Bone marrow (tissue), 2 donors: ENCODE measurements at places on chromosomes 2 and 18.

DNA sequence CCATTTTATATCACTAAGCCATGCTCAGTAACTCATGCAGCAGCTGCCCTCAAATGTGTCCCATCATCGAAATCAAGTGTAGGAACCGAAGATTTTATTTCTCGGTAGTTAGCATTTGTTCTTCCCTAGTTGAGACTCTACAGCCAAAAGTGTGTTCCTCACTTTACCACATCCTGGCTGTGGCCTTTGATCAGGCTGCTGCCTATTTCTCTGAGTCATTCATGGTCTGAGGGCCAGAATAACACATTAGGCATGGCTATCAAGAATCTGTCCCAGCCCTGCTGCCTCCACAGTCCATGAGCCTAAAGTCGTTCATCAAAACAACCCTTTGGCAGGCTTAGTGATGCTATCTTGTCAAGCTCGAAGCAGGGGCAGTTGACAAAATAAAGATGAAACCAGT lies 300.1 kb downstream of the TDRD15 start:
- DNase-seq, result no peak

DNA sequence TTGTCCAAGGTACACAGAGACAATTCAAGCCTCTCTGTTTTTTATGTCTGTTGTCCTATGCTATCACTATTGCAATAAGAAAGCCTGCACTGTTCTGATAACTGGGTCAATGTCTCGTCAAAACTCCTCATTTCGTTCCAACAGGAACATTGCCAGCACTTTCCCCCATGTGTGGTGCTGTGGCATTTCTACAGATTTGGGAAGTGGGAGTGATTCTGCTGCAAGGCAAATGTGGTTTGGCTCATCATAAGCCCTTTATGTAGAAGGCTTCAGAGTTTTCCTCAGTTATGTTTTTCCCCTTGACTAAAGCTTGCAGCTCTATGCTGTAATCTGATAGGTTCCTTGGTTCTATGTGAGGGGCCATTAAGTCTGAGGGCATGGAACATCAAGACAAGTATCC lies 324.1 kb upstream of the TCF4 start:
- no peak for DNase-seq

DNA sequence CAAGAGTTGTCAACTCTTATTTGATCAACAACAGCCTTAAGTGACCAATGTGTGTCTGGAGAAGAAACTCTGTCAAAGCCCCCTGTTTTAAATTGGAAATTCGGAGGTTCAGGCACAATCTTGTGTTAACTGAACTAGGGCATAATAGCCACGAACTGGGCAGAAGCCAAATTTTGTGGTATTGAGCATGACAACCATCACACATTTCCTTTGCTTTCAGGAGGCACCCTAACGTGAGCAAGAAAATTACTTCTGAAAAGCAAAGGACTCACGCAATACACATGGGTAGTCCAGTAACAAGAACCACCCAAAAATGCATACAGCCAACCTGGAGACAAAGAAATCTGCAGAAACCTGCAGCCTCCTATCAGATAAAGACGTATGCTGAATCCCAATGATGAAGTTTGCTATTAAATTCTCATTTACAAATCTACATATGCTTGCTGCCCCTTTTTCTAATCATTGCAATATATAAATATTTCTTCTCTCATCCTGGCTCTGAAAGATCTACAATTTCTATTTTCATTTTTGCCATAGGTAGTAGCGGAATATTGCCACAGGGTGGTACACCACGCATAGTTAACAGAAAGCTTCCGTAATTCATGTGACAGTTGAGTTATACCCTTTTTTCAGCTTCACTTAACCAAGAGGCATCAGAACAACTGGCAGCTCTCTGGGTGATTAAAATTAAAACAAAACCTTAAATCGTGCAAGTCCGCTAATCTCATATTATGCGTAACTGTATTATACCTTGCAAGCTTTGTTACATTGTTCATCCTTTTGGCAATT lies 495.8 kb downstream of the NRXN1 start:
- DNase-seq, result no peak

DNA sequence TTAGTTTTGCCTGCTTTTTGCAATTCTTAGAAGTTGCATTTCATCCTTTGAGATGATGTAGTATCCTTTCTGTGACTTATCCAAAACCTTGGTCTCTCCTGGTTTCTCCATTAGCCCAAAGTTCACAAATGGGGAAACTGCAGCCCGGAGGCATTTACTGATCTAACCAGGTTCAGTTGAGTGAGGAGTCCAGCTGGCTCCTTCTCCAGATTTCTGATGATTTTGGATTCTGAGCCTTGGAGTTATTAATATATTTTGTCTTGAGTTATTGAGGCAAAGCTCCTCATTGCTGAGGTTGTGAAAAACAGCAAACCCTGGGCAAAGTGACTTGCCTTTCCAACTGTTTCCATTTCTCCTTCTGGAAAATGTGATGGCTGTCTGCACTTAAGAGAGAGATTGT lies 1.7 kb downstream of the SLC1A4 start:
- no peak for DNase-seq

DNA sequence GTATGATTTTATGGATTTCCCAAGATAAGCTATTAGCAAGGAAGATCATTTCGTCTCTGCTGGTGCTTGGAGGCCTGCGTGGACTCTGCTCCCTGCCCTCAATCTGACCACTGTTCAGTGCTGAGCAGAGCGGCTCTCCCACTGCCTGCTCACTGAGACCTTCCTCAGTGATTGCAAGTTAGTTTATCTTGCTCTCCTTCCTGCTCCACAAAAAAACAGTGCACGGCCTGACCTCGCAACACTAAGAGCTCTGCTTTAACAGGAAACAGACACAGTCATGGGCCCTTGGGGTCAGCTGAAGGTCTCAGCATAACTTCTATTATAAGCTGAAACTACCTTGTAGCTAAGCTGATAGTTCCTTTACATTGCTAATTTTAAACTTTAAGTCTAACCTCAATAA lies 53.1 kb downstream of the PRELID3A start:
- no peak for DNase-seq

DNA sequence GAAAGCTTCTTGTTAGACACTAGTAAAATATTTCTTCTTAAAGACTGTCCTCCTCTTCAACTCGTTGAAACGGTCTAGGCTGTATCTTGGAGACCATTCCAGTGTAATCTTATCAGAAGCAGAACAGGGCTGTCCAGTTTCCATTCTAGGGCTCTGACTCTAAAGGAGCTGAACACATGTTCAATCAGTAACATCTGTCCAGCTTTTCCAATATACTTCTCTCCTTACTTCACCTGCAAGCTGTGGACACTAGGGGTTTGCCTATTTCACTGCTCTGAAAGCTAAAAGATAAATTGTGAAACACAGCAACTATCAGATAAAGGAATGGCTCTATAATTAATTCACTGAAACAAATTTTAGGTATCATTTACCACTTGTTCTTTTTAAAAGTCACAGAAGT lies 73.8 kb downstream of the ZNF385B start:
- no peak for DNase-seq

- DNase-seq, result no peak
Observed at GRCh38 chr2:12321886-12322285, 394.9 kb upstream of the TRIB2 start.

GRCh38 chr2:130135692-130136541 lies 6.9 kb upstream of the POTEF start:
- DNase-seq, result no peak

DNA sequence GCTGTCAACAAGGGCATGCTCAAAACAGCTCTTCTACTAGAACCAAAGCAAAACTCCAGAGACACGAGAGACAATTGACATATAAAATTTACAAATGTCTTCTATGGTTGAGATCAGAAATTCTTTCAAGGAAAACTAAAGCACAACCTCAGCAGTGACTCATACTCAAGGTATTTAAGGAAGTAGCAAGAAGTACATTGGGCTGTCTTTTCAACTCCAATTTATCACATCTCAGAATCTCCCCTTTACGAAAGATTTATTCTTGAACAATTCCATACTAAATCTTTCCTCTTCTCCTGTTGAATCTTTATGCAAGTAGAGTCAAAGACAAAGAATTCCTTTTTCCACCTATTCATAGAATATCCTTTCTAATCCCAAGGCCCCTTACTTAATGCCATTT lies 324.0 kb downstream of the IRS1 start:
- DNase-seq, result no peak

- DNase-seq, result no peak
Observed at GRCh38 chr2:169768262-169768995, 30.2 kb upstream of the SSB start.

DNA sequence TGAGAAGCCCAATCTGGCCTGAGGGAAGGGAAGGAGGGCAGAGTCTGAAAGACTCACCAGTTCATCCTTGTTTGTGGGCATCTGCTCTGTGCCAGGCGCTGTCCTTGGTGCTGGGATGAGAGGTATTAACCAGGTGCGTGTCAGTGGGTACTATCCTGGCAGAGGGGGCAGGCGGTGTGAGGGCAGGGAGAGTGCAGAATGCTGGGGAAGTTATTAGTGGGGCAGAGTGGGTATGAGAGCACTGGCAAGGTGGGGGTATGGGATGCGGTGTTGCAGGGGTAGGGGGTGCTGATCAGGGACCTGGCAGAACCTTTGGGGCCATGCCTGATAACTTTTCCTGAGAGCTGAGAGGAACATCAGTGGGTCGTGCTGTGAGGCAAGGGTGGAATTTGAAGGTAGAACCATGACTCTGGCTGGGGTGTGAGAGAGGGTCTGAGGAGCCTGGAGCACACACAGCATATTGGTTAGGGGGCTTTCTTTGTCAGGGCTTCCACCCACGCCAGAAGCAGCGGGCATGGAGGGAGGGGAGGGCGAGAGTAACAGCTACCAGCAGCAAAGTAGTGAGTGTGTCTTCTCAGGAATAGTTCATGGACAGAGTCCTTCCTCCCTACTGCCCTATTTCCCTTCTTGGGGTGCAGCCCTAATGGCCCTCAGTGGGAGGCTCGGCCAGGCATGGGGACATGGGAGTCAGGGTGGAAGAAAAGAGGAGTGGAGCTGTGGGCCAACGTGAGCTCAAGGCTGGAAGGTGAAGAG lies 290.7 kb downstream of the CYP26B1 start:
- no peak for DNase-seq

DNA sequence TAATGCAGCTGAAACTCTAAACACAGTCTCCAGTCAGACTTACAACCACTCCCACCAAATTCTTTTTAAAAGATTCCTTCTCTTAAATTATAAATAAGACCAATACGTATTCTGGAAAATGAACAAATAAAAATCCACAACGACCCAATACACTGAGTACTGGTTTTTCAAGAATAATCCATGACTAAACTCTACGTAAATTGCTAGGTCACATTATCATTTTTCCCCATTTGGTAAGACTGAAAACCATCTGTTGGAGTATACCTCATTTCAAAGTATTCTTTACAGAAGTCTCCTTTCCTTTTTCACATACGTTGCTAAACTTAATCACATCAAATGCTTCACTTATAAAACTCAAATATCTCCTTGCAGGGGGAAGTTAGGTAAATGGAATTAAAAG lies 6.0 kb downstream of the ZNF516 start:
- DNase-seq, result no peak

- DNase-seq, result no peak
Observed at GRCh38 chr2:42359304-42359964, 1.6 kb downstream of the COX7A2L start.

DNA sequence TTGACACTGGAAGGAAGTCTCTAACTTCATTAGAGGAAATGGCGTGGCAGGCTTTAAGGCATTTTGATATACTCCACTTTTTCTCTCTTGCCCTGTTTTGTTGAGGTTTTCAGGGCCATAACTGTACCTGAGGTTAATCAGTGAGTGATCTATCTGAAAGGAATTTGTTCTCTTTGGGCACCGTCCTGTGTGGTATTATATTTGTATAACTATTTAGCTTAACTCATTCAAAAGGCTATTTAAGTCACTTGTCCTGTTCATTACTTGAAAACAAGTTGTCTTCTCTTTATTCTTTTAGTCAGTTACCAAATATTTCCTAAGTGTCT lies 180.4 kb downstream of the NEDD4L start:
- DNase-seq, result no peak

- DNase-seq, result no peak
Observed at GRCh38 chr2:102057502-102058292, 65.9 kb downstream of the IL1R2 start.

GRCh38 chr18:56374007-56374655 lies 264.3 kb downstream of the TXNL1 start:
- no peak for DNase-seq

DNA sequence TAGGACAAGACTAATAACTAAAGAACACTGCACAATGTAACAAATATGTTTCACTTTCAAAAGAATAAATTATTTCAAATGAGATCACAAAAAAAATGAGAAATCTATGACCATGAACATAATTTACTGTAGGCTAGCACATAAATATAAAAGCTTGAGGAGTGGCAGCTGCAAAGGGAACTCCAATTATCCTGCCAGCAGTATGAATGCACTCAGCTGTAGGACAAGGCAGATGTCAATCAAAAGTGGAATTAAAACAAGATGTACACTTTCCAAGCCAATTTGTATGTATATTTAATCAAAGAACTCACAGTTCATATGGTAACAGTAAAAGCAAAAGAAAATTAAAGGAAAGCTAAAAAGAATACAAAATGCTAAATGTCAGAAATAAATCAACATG lies 76.6 kb upstream of the NCKAP5 start:
- no peak for DNase-seq

DNA sequence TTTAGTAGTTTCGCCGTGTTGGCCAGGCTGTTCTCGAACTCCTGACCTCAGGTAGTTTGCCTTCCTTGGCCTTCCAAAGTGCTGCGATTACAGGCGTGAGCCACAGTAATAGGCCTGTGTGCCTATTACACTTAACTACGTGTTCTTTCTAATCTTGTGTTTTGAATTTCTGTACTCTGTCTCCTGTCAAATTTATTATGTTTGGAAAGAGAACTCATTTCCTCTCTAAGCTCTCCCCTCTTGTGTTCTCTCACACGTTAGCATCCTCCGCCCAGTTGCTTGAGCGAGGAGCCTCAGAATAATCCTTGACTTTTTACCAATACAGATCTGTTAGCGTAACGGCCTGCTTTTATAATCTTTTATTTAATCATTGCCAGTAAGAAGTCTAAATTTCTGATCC lies 3.7 kb downstream of the ATG16L1 start:
- DNase-seq, result no peak

- no peak for DNase-seq
Observed at GRCh38 chr2:225487878-225488416, 88.4 kb downstream of the NYAP2 start.

GRCh38 chr18:65907281-65907680 lies 156.5 kb downstream of the CDH7 start:
- DNase-seq, result no peak

- no peak for DNase-seq
Observed at GRCh38 chr2:2501454-2502200, 170.6 kb upstream of the MYT1L start.

- DNase-seq, result no peak
Observed at GRCh38 chr2:105789745-105790460, 45.2 kb downstream of the NCK2 start.

- DNase-seq, result no peak
Observed at GRCh38 chr2:3626118-3626811, 31.4 kb downstream of the COLEC11 start.
